Fibroblast of skin of left quadriceps (primary cell): ENCODE measurements at places on chromosomes 2 and 18.

DNA sequence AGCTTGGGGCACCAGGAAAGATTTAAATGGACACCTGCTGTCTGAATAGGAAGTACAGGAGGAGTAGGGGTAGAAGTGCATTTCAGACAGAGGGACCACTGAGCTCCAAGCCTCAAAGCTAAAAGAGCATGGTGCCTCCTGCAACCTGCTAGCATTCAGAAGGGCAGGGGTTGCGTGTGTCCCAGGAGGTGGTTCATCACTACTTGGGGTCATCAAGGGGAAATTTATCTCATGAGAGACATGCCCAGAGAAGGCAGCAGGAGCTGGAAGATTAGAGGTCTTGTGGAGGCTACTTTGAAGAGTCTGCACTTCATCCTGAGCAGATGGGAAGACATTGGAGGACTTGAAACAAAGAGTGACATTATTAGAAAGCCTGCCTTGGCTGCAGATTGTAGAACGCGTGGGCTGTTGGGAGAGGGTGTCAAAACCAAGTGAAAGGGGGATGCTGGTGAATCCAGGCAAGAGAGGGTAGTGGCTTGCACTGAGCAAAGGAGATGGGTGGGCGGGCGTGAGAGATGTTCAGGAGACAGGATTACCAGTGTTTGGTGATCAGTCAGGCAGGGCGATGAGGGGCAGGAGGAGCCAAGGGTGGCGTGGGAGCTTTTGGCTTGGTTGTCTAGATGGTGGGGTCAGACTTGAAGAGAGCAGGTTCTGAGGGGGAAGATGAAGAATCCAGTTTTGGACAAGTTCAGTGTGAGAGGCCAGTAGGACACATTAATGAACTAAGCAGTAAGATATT lies 154.0 kb downstream of the DYSF start:
- DNase-seq = no peak

- no peak for DNase-seq
Measured at GRCh38 chr18:23712445-23712844, 23.2 kb downstream of the LAMA3 start.

DNA sequence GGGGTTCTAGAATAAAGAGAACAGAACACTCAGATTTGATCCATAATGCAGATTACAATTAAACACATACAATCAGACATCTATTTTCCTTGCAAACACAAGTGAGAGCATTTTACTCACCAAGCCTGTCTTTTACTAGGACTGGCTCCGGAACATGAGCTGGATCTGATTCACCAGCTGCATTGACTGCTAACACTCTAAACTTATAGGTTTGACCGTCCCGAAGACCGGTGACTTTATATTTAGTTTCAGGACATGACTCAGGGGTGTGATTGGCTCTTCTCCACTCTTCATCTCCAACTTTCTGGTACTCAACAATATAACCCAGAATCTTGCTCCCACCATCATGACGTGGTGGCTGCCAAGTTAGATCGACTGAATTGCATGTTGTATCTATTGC lies 112.4 kb downstream of the PLEKHA3 start:
- no peak for DNase-seq

GRCh38 chr18:79770826-79771225 lies 26.9 kb upstream of the KCNG2 start:
- no peak for DNase-seq

- no peak for DNase-seq
Measured at GRCh38 chr2:227462462-227462951, 9.4 kb upstream of the AGFG1 start.

DNA sequence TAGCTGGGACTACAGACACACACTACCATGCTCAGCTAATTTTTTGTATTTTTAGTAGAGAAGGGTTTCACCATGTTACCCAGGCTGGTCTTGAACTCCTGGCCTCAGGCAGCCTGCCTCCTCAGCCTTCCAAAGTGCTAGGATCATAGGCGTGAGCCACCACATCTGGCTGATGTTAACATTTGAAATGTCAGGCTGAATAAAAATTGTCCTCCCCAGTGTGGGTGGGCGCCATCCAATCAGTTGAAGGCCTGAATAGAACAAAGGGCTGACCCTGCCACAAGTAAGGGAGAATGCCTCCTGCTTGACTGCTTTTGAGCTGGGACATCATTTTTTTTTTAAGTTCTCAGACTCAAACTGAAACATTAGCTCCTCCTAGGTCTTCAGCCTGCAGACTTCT lies 21.0 kb upstream of the RHOB start:
- no peak for DNase-seq

DNA sequence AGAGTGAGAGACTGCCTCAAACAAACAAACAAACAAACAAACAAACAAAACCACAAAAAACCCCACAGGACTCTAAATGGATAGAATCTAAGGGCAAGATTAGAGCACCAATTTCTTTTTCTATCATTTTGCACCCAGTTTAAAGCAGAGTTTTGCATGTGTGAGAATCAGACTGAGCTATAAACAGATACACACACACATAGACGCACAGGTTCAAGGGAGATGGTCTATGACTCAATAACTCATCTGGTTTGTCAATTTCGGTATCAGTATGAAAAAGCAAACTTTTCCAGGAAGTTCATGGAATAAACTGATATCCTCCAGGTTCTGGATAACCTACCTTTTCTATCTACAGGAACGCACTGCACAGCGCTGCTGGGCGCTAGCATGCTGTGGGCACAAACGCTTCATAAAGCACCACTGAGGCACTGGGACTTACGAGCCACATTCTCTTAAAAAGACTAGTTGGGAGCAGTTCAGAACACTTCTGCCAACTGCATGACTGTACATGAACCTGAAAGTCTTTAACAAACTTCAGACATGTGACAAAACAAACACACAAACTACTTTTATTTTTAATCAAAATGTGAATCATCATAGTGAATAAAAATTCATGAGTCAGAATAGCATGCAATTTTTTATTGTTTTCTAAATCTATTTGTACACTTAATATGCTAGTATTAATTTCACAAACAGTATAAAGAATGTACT lies 46.6 kb downstream of the ID2 start:
- DNase-seq = no peak
